Globus pallidus (tissue), 1 donor: ENCODE measurements at places on chromosomes 5 and 9.

DNA sequence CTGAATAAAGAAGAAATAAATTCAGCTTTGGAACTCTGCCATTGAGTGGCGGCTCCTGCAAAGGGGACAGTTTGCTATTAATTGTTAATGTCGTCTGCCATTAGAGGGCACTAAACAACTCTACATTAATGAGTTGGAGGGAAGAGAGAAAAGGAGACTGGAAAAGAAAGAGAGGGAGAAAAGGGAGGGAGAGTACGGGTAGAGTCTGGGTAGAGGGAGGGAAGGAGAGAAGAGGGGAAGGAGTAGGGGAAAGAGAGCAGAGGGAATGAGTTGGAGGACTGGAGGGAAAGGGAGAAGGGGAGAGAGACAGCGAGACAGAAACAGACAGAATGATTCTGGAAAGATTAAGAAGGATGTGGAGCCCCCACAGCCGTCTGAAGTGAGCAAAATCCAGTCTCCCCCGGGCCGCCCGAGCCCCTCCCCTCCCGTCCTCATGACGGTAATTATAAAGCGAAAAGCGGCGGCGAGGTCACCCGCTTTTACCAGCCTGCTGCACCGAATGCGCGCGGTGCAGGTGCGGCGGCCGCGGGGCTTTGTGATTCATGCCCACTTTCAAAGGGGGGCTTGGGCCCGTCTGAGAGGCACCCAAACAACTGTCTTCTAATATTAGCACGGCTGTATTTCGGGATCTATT lies 1.9 kb upstream of the FST start:
- peak; percentile 72 for DNase-seq

DNA sequence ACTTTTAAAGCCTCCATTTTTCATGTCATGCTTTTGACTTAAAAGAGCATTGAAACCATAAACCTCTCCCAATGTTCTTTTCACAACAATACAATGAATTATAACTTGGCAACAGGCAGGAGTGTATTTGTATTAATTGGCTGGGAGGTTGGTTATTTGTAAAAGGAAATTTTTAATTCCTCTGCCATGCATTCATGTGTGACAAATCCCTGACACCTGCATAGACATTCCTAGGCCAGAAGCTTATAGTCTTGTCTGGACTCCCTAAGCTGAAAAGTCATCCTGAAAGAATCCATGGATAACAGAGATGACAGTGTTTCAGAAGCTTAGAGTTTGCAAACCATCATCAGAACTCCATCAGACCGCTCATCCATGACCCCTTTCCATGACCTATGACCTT lies 76.3 kb upstream of the PTGER4 start:
- no peak for DNase-seq

- no peak for DNase-seq
Measured at GRCh38 chr9:96524045-96524444, 74.1 kb downstream of the HABP4 start.

- no peak for DNase-seq
Measured at GRCh38 chr9:113486327-113486726, 22.8 kb downstream of the RGS3 start.

- DNase-seq: no peak
Measured at GRCh38 chr9:133960568-133961129, 31.5 kb downstream of the VAV2 start.

- no peak for DNase-seq
Measured at GRCh38 chr5:66867618-66868322, 271.6 kb downstream of the MAST4 start.

DNA sequence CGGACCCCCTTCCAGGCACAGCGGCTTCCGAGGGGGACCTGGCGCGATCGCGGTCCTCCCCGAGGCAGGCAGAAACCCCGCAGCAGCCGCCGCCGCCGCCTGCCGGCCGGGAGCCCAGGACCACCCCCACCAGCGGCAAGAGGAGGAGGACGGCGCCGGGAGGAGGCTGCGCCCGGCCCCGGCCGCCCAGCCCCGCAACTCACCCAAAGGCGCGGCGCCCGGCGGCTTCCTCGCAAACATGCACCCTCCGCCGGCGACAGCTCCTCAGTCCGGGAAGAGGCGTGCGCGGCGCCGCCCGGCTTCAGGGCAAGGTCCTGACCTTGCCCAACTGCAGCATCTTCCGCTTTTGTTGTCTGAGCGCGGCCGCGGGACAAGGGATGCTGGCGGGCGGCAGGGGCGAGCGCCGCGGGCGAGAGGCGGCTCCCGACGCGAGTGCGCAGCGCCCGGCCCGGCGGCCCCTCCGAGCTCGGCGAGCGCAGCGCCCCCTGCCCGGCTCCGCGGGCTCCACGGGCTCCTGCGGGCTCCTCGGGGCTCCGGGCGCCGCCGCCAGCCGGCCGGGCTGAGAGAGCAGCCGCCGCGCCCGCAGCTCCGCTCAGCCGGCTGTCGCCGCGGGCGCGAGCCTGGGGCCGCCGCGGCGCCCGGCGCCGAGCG lies 507 bp downstream of the CTNND2 start:
- DNase-seq: peak; percentile 59

DNA sequence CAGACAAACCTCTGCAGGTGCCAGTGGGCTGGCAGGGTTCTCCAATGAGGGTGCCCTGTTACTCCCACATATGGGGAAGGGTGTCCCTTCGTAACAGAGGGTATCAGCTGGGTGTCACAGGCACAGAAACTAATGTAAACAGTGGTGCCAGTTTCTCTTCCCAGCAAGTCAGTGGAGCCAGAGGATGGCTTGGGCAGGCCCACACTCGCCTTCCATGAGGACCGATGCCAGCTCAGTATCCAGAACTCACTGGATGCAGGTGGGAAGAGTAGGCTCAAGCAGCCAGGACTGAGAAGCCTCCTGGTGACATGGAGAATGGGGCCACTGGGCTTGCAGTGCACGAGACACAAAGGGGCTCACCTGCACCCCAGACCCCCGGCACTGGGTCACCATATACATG lies 30.4 kb downstream of the FSTL4 start:
- DNase-seq: no peak

GRCh38 chr9:79813258-79813638 lies 241.5 kb downstream of the TLE4 start:
- no peak for DNase-seq

DNA sequence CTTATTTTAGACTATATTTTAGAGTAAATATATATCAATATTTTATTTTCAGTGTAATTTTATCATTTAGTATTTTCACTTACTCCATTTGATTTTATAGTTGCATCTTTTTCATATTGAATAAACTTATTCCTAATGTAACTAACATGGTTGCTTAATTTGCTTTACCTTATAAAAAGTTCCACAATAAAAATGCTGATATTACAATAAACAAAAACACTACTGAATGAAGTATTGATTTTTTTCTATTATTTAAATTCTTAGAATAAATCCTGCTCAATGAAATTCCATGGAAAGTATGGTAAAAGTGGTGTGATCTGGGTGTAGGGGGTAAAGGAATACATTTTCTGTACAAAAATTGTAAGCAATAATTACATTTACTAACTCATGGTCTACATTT lies 2074.9 kb upstream of the C9orf72 start:
- DNase-seq: no peak

GRCh38 chr9:5515261-5515650 lies 4.9 kb downstream of the PDCD1LG2 start:
- DNase-seq: no peak

- no peak for DNase-seq
Measured at GRCh38 chr5:139474890-139475791, 4.3 kb downstream of the SMIM33 start.
